Activated T-cell treated with anti-CD3 and anti-CD28 coated beads, Interleukin-2, amount 50 U/mL, for 72 hours (primary cell): ENCODE measurements at places on chromosomes 16 and 17. TPM values are rescaled to one million over a fixed set of nuclear protein-coding genes. Genes with fewer than 3 reads are reported as not detected.

- no peaks in the 10 kb centered on the region for H3K36me3 ChIP-seq
- H3K27me3 ChIP-seq: peaks cover 32% of the 10 kb centered on the region
- H3K4me1 ChIP-seq: peaks cover 14% of the 10 kb centered on the region
- no peak for DNase-seq
- no peak overlapping the region for H3K27ac ChIP-seq
- H3K4me3 ChIP-seq: no peak overlapping the region
Measured at GRCh38 chr17:15966183-15966878, 21.4 kb downstream of the ADORA2B start.

DNA sequence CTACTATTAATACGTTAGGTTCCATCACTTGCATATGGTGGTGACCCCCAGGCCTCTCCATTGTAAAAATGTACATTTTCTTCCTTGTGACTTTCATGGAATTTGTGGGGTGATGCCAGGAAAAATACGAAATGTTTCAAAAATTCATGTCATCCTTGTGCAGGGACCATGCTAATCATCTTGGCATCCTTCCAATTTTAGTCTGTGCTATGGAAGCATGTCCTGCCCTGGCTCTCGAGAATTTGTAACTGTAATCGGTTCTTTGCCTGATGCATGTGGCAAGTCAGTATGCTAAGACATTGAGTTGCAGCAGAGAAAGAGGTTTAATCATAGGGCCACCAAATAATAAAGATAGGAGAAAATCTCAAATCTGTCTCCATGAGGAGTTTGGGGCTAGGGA lies 14.3 kb upstream of the GINS3 start:
- DNase-seq: no peak
- no peaks in the 10 kb centered on the region for H3K4me1 ChIP-seq
- H3K36me3 ChIP-seq: no peaks in the 10 kb centered on the region
- peaks cover 17% of the 10 kb centered on the region for H3K27me3 ChIP-seq
- H3K27ac ChIP-seq: no peak overlapping the region
- H3K4me3 ChIP-seq: no peak overlapping the region

KRTAP3-2 gene
- total RNA-seq: not detected

DNA sequence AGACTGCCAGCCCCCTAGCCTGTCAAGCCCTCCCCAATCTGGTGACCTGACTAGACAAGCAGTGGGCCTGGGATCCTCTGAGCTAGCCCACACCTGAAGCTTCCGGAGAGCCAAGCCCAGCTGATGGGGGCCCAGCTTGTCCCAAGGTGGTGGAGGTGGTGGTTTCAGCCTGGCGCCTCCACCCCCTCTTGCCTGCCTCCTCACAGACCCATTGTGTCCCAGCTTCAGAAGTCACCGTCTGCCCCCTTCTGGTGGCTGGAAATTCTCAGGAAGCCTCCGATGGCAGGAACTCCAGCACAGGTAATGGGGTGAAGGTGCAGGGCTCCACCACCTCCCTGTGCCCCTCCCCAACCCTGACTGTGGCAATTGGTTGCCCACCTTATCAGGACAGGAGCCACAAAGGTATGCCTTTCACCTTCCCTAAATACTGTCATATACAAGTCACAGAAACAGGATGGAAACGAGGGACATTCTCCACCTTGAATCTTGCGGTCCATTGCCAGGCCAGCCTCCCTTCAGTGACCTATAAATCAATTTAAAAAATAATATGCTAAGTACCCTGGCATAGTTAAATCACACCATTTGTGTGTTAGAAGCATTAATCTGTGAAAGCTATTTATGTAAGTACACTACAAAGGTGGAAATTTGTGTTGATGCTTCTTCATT lies 66.0 kb upstream of the ZNF423 start:
- peak; percentile 44 for DNase-seq
- no peak overlapping the region for H3K27ac ChIP-seq
- no peaks in the 10 kb centered on the region for H3K36me3 ChIP-seq
- no peaks in the 10 kb centered on the region for H3K4me1 ChIP-seq
- H3K4me3 ChIP-seq: no peak overlapping the region

PPP1R27 gene
- total RNA-seq: not detected

DNA sequence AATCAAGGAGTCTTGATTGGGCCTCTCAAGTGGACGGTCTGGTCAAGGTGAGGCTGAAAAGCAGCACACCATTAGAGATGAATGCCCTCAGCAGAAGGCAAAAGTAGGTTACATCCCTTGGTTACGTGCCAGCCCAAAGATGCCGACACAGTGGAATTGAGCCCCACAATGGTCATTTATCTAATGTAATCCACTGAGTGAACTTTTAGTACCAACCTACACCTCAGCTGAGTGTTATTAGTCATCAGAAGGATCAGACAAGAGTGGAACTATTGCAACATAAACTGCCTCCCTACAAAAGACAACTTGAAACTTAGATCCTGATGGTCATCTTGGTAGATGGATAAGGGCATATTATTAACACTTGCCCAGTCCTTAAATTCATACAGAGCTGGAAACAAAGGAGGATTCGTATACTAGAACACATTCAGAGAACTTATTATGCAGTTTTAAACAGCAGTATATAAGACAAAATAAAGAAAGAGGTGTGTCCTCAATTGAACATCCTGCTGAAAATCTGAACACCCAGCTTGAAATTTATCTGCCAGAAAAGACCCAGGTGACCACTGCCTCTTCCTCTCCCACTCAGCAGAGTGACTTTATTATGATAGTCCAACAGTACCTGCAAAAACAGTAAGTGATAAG lies 2.8 kb downstream of the DCUN1D3 start:
- H3K27ac ChIP-seq: no peak overlapping the region
- H3K4me3 ChIP-seq: peak overlapping the region; percentile 90
- H3K27me3 ChIP-seq: no peaks in the 10 kb centered on the region
- DNase-seq: no peak
- peaks cover 12% of the 10 kb centered on the region for H3K36me3 ChIP-seq

GRCh38 chr17:81009136-81009535 lies 17.5 kb downstream of the CHMP6 start:
- H3K4me3 ChIP-seq: no peak overlapping the region
- peaks cover 8% of the 10 kb centered on the region for H3K27me3 ChIP-seq
- no peak for DNase-seq
- H3K4me1 ChIP-seq: peaks cover 7% of the 10 kb centered on the region
- peaks cover 6% of the 10 kb centered on the region for H3K36me3 ChIP-seq

C17orf50 gene
- not detected for total RNA-seq

GTF3C1 gene
- 49.6 TPM for total RNA-seq

UNC13D gene
- total RNA-seq: 89.0 TPM

GRCh38 chr17:16449121-16449570 lies 33.8 kb downstream of the TRPV2 start:
- peaks cover 5% of the 10 kb centered on the region for H3K36me3 ChIP-seq
- no peak overlapping the region for H3K27ac ChIP-seq
- peaks cover 57% of the 10 kb centered on the region for H3K4me1 ChIP-seq
- H3K27me3 ChIP-seq: no peaks in the 10 kb centered on the region

SALL1 gene
- not detected for total RNA-seq

GRCh38 chr17:27939474-27940465 lies 46.6 kb upstream of the LYRM9 start:
- no peak overlapping the region for H3K27ac ChIP-seq
- H3K27me3 ChIP-seq: peaks cover 14% of the 10 kb centered on the region
- H3K36me3 ChIP-seq: no peaks in the 10 kb centered on the region
- H3K4me3 ChIP-seq: no peak overlapping the region
- no peaks in the 10 kb centered on the region for H3K4me1 ChIP-seq

SPATA32 gene
- total RNA-seq: 1.4 TPM

DNA sequence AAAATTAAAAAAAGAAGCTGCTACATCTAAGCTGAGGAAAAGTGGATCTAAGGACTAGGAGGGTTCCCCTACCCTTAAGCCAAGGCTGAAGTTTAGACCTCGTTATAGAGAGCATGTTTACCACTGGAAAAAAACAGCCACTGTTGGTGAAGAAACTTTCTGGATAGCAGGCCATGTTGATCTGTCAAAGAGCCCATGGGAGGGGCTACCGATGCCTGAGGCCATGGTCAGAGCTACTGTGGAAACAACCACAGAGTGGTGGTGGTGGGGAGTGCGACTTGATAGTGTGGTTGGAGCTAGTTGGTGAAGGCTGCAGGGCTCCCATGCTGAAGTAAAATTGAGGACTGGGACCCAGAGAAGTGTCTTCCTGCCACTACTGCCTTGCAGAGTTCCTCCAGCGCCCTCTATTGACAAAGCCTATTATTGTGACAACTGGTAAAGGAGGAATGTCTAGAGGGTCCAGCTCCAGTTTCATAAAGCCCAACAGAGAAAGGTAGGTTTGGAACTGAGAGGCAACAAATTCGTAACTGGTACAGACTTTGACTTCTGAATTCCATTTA lies 12.7 kb upstream of the FAM20A start:
- H3K27ac ChIP-seq: no peak overlapping the region
- H3K27me3 ChIP-seq: peaks cover 28% of the 10 kb centered on the region
- H3K4me3 ChIP-seq: no peak overlapping the region

GRCh38 chr16:48608452-48608851 lies 1.5 kb downstream of the N4BP1 start:
- H3K4me1 ChIP-seq: peaks cover 45% of the 10 kb centered on the region
- no peaks in the 10 kb centered on the region for H3K27me3 ChIP-seq
- peaks cover 3% of the 10 kb centered on the region for H3K36me3 ChIP-seq
- DNase-seq: no peak
- peak overlapping the region; percentile 88 for H3K27ac ChIP-seq

ZG16 gene
- total RNA-seq: not detected

- no peak for DNase-seq
- H3K4me1 ChIP-seq: no peaks in the 10 kb centered on the region
- H3K36me3 ChIP-seq: peaks cover 37% of the 10 kb centered on the region
Measured at GRCh38 chr17:35299135-35299534, 56.3 kb downstream of the SLFN5 start.

GRCh38 chr17:35969558-35970380 lies 11.5 kb downstream of the CCL16 start:
- no peak overlapping the region for H3K4me3 ChIP-seq
- peak; percentile 75 for DNase-seq
- H3K27me3 ChIP-seq: no peaks in the 10 kb centered on the region

DNA sequence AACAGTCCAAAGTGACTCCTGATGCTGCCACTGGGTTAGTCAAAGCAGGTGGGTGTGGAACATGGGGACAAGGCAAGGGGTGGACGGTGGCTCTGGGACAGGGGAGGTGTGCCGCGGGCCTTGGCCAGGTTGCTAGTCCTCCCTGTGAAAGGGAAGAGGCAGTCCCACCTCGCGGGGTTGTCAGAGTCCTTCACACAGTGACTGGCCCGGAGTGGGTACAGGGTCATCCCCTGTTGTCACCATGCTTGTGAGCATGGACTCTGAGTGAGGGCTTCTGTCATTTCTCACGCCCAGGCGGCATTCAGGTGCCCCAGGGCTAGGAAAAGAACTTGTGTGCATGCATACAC lies 3.1 kb upstream of the ZNF469 start:
- no peak overlapping the region for H3K27ac ChIP-seq
- peaks cover 15% of the 10 kb centered on the region for H3K27me3 ChIP-seq
- no peak overlapping the region for H3K4me3 ChIP-seq
- H3K4me1 ChIP-seq: peaks cover 4% of the 10 kb centered on the region
- no peaks in the 10 kb centered on the region for H3K36me3 ChIP-seq

DNA sequence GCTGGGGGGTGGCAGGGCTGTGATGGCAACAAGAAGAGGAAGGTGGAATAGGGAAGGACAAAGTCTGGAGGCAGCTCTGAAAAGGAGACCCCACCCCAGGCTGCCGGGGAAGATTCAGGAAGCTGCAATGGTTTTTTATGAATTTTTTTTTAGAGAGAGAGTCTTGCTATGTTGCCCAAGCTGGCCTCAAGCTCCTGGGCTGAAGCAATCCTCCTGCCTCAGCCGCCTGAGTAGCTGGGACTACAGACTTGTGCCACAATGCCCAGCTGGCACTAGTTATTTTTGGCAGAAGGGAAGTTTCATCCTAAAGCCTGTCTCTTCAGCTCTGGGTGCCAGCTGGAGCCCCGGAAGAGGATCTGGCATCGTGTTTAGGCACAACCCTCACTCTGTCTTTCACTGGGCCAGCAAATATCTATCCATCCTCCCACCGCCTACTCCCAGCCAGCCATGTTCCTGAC lies 1.3 kb upstream of the CES3 start:
- H3K4me1 ChIP-seq: peaks cover 24% of the 10 kb centered on the region
- no peaks in the 10 kb centered on the region for H3K27me3 ChIP-seq
- H3K27ac ChIP-seq: no peak overlapping the region
- H3K4me3 ChIP-seq: no peak overlapping the region
- no peaks in the 10 kb centered on the region for H3K36me3 ChIP-seq

- peaks cover 13% of the 10 kb centered on the region for H3K36me3 ChIP-seq
- no peaks in the 10 kb centered on the region for H3K4me1 ChIP-seq
- no peak overlapping the region for H3K4me3 ChIP-seq
- no peak overlapping the region for H3K27ac ChIP-seq
Measured at GRCh38 chr17:32720671-32721070, 156.3 kb downstream of the MYO1D start.

TLCD2 gene
- total RNA-seq: 0.70 TPM

TEX14 gene
- total RNA-seq: 0.84 TPM
